Astrocyte of the spinal cord (primary cell): ENCODE measurements at places on chromosomes 12 and 14.

- DNase-seq: no peak
Observed at GRCh38 chr12:54725233-54725843, 77.2 kb upstream of the DCD start.

- peak; percentile 34 for DNase-seq
Observed at GRCh38 chr12:69570000-69570516, 15.2 kb upstream of the CCT2 start.

- DNase-seq: peak; percentile 25
Observed at GRCh38 chr14:50345846-50346422, 33.8 kb downstream of the DMAC2L start.

DNA sequence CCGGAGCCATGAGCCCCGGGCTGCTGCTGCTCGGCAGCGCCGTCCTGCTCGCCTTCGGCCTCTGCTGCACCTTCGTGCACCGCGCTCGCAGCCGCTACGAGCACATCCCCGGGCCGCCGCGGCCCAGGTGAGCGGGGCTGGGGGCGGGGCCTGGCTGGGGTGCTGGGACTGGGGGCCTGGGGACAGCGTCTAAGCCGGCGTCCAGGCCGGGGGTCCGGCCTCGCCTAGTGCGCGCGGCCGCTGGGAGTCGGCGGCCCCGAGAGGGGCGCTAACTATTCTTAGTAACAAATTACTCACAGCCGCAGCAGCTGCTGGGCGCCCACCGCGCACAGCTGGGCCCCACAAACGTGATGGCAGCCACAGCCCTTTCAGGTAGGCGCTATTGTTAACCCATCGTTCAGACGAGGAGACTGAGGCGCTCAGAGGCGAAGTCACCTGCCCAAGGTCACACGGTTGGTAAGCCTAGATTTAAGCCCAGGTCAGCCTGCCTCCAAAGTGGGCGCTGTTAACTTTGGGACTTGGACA is 374 bp downstream of the CYP46A1 start:
- DNase-seq: no peak

- DNase-seq: no peak
Observed at GRCh38 chr12:111687255-111687654, 1.4 kb downstream of the ACAD10 start.

DNA sequence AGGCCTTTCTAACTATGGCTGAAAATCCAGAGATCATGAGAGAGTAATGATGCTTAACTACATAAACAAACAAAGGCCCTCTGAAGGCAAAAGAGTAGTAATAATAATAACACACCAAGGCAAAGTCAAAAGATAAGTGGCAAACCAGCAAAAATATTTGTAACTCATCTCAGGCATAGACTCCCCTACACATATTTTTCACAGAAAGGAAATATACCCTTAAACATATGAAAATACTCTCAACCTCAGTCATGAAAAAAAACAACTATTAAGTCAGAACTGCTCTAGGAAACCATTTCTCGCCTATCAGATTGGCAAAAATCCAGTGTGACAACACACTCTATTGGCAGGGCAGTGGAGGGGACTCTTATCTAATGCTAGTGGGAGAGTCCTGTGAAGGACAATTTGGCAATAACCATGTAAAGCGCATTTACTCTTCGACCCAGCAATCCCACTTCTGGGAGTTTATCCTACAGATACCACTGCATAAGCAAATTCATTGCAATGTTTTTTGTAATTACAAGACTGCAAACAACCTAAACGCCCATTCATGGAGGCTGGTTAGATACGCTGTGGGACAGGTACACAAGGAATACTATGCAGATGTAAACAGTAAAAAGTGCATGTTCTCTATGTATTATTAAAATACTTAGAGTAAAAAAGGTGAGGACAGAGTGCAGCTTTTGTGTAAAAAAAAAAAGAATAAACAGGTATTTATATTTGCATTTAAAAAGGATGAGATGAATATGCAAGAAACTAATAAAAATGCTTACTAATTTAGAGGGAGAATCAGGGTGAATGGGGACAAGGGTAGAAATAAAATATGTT is 26.0 kb upstream of the IL22 start:
- DNase-seq: no peak

DNA sequence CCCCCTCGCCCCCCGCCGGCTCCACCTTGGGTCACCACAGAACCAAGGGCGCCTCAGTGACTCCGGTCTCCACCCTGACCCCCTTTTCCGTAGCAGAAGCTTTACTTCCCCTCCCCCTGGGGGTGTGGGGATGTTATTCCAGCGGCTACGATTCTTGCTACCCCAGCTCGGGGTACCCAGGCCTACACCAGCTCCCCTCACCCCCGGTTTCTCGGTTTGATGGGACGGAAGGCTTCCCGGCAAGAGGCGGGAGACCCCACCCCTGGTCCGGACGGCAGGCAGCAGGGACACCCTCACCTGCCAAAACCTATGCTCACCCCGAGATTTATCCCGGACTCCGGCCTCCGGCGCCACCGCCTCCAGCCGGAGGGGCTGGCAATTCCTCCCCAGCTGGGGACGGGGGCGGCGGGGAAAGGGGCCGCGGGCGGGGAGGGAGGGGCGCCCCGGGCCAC is 619 bp downstream of the RAB15 start:
- no peak for DNase-seq

DNA sequence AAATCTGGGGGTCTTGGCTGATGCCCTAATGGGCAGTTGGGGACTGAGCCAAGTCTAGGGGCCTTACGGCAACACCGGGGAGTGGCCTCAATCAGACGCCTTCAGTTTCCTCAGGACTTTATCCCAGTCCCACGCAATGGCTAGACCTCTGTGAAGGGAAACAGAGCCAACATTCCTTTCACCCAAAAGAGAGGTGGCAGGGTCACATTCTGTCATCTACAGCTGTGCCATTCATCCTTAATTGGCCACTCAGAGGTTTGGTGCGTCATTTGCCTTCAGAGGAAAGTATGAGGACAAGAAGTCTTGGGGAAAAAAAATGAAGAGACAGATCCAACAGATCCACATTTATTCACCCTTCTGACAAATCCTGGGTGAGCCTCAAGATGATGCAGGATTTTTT is 166.9 kb upstream of the AVPR1A start:
- no peak for DNase-seq

DNA sequence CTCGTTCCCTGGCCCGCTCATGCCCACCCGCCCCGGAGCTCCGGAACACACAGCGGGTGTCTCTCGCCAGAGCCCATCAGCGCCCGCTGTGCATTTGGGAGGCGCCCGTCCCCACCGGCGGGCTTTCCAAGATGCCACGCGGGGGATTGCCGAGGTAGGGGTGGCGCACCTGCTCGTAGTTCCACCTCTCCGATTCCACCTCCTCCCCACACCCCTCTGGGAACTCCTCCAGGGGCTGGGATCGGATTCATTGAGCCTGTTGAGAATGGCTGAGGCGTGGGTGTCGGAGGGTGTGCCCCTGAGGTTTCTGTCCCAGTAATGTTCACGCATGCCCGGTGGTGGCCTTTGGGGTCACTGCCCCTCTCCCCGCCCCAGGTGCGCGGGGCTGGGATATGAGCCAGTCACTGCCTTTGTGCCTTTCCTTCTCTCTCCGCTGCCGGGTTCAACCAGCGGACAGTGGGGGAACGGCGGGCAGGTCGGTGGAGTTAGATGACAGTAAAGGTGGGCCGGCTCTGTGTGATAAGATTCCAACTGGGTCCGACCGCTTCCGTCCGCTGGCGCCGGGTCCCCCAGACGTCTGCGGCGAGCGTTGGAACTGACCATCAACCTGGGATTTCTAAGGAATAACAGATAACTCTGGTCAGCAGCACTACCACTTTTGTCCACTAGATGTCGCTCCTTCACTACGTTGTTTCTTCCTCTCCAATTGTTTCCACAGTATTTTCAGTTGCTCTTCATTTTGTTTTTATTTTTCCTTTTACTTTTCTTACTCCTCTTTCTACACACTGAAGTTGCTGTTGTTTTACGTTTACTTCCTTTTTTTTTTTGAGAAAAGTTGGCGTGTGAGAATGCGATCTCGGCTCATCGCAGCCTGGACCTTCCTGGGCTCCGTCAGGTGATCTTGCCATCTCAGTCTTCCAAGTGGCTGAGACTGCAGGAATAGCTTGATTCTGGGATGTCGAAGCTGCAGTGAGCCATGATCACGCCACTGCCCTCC is 178.1 kb upstream of the ALG10B start:
- DNase-seq: peak; percentile 57

- no peak for DNase-seq
Observed at GRCh38 chr14:95496111-95496681, 20.3 kb downstream of the SYNE3 start.

- no peak for DNase-seq
Observed at GRCh38 chr12:66453844-66454243, 151.6 kb downstream of the HELB start.

GRCh38 chr14:103544388-103545218 is 15.6 kb downstream of the TRMT61A start:
- DNase-seq: no peak

DNA sequence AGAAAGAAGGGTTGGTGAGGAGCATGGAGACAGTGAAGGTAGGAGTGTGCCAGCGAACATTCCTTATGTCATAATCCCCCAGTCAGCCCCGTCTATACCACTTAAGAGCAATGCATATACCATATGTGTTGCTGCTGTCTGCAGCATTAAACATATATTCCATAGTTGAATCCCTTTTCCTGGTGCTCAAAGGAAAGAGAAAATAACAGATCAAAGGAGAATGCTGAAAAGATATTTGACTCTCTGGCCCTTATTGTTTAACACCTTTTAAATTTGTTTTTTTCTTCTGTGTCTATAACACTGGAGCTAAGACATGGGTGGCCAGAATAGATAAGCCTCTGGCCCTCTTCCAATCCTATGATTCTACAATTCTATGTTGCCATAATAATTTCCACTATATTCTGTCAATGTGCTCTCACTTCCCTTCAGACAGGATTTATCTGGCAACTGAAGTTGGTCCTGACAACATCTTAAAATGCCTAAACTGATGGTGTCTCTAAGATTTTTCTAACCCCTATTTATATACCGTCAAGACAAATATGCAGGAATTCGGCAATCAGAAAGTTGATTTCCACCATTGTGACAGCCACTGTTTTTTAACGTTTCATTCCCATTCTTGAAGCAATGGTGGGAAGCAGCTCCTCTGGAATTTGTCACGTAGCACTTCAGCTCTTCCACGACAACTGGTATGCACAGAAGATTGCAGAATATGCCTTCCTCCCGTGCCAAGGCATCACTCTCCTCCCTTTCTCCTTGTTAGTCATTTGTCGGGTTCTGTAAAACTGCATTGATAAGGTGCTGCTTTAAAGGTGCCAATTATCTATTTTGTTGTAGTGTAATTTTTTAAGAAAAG is 204.7 kb downstream of the BCAT1 start:
- no peak for DNase-seq

DNA sequence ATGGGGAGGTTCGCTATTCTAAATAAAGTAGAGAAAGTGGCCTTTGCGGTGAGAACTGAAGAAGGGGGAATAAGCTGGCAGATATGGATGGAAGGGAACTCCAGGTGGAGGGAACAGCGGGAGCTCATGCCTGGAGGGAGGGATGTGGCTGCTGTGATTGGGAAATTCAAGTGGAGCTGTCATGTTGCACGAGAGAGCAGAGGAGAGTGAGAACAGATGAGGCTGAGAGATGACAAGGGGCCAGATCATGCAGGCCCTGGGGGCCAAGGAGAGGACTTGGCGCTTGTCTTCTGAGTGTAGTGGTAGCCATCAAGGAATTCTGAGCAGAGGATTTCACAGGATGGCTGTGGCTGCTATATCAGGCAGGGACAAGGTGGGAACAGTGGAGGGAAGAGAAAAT is 35.0 kb downstream of the TGFB3 start:
- no peak for DNase-seq

DNA sequence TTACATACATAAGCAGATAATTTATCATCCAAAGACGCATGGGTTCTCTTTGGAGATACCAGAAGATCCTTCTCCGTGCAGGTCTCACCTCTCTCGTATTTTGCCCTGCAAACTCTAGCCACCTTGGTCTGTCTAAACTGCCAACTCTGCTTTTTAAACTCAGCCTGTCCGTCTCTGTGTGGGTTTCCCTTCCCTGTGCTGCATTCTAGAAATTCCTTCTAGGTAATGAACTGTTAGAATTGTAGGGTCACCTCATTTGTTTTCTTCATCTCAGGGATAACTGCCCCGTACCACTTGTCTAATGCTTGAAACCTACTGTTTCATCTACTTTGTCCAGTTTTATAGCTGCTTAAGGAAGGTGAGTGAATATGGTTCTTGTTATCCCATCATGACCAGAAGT is 45.4 kb upstream of the CCDC196 start:
- DNase-seq: no peak

GRCh38 chr14:45185100-45185814 is 49.5 kb downstream of the FANCM start:
- DNase-seq: no peak

- peak; percentile 61 for DNase-seq
Observed at GRCh38 chr12:47736877-47737676, 11.8 kb upstream of the ENDOU start.

DNA sequence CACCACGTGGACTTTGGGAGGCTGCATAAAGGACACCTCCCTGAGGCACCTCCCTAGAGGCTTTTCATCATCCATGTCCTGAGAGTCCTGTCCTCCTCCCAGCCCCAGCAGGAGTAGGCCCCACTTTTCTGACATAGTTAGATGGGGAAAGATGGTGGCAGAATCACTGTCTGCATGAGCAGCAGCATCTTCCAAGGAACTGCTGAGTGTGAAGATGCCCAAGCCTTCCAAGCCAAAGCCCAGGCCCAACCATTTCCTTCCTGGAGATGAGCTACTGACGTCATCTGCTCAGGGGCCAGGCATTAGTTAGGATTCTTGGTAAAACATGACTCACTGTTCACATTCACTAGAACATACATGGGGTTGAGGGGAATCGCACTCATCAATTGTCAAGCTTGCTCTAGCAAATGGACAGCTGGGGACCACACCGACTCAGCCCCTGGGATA is 37.3 kb downstream of the VDR start:
- DNase-seq: peak; percentile 90

GRCh38 chr12:89260841-89261637 is 91.3 kb downstream of the DUSP6 start:
- no peak for DNase-seq

DNA sequence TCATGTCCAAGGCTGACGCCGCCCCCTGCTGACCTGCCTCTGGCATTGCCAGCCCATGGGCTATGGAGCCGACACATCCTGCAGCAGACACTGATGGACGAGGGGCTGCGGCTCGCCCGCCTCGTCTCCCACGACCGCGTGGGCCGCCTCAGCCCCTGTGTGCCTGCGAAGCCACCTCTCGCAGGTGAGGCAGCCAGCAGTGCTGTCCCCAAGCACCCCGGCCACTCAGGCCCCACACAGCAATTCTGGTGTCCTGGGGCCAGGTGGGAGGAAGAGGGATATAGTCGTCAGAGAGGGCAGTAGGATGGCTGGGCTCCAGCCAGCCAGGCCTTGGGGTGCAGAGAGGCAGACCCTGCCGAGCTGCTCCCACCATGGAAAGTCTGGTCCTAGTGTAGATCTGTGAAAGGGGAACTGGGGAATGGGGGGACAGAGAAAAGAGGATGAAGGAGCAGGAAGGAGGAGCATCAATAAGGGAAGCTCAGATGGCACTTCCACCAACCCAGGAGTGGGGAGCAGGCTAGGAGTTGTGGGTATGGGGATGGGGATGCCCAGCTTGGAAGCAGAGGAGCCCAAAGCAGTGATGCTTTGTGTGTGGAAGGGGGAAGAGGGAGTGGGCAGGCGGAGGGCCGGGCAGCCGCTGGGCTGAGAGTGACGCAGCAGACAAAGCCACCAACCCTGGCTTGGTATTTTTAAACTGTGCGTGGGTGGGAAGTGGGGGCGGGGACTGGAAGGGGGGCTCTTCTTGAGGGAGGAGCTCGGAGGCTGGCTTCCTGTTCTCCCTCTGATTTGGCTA is 4.7 kb downstream of the NAB2 start:
- peak; percentile 81 for DNase-seq
